ENCODE measurements at places on chromosomes 3 and 15.

DNA sequence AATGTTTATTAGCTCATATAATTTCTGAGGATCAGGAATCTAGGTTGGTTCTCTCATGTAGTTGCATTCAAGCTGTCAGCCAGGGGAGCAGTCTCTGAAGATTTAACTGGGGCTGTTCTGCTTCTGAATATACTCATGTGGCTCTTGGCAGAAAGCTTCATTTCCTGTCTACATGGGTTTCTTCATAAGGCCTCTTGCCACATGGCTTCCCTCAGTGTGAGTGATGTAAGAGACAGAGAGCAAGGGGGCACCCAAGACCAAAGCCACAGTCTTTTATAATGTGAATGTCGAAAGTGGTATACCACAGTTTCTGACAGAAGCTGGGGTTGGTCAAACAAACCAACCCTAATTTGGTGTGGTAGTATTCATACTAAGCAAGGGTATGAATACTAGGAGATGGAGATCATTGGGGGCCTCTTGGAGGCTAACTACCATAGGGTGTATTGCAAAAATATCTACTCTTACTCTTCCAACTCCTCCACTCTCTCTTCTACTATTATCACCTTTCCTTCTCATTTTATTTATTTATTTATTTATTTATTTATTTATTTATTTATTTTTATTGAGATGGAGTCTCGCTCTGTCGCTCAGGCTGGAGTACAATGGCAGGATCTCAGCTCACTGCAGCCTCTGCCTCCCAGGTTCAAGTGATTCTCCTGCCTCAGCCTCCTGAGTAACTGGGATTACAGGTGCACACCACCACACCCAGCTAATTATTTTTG is 123.8 kb downstream of the B3GALNT1 start:
- peak; percentile 19 for DNase-seq

DNA sequence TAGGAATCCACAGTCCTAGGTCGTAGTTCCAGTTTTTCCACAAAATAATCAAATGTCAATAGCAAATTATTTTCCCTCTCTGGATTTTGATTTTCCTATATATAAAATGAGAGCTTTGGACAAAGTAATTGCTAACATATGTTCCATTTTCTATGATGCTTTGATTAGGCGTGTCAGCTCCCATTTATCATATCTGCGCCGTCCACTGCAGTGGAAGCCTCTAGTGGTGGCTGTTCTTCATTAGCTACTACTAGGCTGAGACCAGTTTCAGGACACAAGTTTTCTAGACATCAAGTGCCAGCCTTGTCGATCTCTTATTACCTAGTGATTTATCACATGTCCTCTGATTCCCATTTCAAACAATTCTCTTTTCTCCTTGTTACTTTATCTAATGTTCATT is 271.5 kb downstream of the TUSC7 start:
- DNase-seq = no peak

GRCh38 chr3:170228093-170228766 is 6.0 kb downstream of the PRKCI start:
- no peak for DNase-seq

- no peak for DNase-seq
Observed at GRCh38 chr3:58798312-58798711, 131.7 kb upstream of the FAM3D start.

- DNase-seq = peak; percentile 13
Observed at GRCh38 chr3:190616637-190617036, 102.8 kb downstream of the IL1RAP start.

All from activated CD4-positive, alpha-beta T cell treated with anti-CD3 and anti-CD28 coated beads for 36 hours (primary cell).